ENCODE measurements at places on chromosomes 6 and 20.

GRCh38 chr6:110882824-110883554, 8.4 kb downstream of the AMD1 start:
- DNase-seq = no peak

- DNase-seq = no peak
Measured at GRCh38 chr6:90087106-90087833, 193.0 kb downstream of the GJA10 start.

GRCh38 chr20:45592574-45593189, 13.6 kb upstream of the WFDC8 start:
- DNase-seq = peak; percentile 56

- no peak for DNase-seq
Measured at GRCh38 chr20:45842169-45842812, 8.7 kb downstream of the SNX21 start.

GRCh38 chr20:48738399-48739304, 89.1 kb downstream of the PREX1 start:
- no peak for DNase-seq

DNA sequence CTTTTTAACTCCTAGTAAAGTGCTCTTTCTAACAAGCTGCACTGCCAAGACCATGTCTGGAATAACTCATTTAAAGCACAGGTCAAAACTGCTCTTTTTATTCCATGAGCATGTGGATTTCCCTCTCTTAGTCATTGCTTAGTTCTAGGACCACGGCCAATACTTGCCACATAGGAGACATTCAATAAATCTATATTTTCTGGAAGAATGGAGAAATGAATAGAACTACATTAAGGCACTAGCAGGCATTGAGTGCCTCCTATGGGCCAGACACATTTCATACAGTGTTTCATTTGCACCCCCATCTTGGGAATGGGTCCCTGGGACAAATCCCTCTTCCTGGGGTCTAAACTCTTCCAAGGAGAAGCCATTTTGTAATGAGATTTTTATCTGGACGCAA, 552.8 kb upstream of the CITED2 start:
- DNase-seq = no peak

- DNase-seq = no peak
Measured at GRCh38 chr6:17417817-17418216, 24.4 kb downstream of the CAP2 start.

DNA sequence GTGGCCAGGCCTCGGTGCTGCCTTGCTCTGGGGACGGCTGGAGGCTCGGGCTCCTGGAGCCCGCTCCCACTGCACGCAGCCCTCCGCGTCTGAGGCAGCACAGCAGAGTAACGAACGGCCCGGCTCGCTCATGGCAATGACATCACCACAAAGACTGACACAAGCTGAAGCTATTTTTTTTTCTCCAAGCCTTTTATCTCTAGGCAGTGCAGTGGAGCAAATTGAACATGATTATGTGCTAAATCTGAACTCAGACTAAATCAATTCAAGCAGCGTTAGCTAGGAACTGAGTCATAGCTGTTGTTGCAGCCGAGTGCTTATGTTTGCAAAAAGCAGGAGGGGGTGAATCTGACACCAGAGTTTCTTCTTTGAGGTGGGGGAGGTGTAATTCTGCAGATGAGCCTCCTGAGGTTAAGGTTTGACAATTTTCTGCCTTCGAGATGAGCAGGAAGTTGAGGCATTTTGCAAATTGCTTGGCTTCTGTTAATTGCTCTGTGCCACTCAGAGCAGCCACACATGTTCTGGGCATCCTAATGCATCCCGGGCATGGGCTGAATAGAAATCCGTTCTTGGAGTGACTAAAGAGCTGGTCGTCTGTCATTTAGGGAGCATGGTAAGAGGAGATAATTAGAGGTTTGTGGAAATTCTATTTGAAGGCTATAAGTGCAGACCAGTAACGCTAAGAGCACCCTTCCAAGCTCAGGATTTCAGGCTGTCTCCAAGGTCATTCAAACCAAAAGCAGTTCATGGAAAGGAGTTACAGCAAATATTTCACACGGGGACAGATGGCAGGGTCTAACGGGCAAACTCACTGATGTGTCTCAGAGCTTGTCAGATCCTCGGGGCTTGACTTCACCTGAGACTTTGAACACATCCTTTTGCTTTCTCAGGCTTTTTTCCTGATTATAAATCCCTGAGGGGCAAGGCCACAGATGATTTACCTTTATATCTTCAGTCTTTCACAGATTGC, 155.1 kb upstream of the ENPP5 start:
- peak; percentile 6 for DNase-seq

DNA sequence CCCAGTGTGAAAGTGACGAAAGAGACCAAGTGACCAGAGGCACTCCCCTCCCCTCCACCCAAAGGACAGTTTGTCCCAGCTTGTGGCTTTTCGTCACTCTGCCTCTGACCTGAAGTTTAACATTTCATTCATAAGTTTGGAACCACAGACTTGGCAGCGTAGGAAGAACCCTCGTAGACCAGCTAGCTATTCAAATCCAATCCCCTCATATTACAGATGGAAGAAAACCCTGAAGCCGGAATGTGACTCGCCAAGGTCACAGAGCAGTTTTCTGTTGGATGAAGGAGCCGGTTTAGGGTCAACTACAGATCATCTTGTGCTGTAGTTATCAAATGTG, 3.9 kb upstream of the SYS1 start:
- DNase-seq = no peak

DNA sequence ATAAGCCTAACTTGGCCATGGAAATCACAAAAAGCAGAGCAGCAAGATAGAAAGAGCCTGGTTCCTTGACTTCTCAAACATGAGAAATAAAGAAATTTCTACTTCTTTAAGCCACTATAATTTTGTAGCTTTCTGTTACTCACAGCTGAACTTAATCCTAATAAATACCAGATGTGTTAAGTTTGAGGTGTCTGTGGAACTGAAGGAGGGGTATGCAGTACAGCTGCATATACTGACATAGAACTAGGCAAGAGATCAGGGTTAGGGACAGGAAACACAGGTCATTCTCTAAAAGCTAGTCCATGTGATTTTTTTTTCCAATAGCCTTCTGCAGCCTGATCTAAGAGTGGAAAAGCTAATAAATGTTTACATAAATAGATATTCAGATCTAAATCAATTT, 123.9 kb downstream of the COL12A1 start:
- no peak for DNase-seq

DNA sequence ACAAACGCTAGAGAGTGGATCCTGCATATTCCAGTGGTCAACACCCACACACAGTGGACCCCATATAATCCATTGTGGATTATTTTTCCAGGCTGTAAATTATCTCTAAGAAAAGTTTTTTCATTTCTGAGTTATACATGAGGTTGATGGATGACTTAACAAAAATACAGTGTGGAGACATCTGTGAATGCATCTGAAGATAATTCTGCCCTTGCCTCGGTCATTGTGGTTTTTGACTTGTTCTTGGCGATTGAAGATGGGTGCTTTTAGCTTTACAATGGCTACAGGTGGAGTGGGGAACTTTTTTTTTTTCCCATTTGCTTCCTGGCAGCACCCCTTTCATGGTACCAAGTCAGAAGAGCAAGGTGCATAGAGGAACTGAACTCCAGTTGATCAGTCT, 242.7 kb downstream of the MYLK4 start:
- no peak for DNase-seq

DNA sequence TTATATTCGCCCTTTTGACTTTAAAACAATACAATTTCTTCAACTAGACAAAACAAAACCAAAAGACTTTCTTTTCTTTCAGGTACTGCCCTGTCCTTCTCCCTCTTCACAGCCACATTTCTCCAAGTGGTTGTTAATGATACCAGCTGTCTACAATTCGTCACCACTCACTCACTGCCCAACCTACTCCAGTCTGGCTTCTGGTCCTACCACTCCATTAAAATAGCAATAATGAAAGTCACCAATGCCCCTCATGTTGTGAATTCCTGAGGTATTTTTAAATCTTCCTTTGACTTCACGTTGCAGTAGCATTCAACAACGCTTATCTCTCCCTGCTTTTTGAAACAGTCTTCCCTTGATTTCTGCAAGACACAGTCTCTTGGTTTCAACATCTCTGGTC, 11.6 kb upstream of the MAN1A1 start:
- no peak for DNase-seq

- no peak for DNase-seq
Measured at GRCh38 chr20:50360218-50360672, 149.9 kb upstream of the PTPN1 start.

DNA sequence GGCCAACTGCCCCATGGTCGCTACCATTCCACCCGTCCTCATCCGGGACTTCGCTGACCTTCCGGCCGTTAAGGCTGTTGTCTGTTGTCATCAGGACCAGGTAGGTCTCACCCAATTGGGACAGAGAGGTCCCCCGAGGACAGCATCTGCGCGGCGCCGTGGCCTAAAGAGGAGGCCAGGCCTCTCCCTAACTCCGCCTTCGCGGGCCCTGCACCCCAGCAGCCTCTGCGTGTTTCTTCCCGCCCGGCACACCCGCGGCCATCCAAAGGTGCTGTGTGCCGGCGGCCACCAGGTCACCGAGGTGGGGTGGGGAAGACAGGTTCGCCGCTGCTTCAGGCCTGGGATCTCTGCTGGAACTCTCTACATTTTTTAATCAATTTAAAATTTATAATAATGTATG, 9.0 kb downstream of the OR2W1 start:
- no peak for DNase-seq

DNA sequence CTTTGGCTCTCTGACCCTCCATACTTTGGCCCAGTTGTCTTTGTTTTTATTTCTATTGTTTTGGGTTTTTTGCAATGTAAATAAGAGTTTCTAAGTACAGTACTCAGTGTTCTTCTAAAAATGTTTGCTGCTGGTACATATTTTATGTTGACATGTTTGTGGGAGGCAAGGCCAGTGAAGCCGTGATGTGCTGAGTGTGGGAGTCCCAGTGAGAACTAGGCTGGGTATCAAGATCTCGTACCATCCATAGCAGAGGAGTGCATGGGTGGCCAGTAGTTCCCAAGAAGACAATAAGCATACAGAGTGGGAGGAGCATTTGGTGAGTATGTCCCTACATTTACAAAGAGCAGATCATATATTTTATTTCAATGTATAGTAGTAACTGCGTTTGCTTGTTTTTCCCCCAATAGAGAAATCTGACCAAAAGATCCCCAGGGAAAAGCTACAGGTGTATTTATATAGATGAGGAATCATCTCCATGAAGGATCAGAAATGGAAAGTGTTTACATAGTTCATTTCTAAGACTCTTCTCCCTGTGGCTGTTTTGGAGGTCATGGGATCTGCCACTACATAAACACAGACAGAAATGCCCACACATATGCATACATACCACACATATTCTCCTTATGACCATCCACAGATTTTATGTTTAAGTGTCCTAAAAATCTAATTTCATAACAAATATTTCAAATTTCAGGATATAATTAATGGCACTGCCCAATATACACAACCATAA, 285.9 kb downstream of the ALDH8A1 start:
- no peak for DNase-seq

DNA sequence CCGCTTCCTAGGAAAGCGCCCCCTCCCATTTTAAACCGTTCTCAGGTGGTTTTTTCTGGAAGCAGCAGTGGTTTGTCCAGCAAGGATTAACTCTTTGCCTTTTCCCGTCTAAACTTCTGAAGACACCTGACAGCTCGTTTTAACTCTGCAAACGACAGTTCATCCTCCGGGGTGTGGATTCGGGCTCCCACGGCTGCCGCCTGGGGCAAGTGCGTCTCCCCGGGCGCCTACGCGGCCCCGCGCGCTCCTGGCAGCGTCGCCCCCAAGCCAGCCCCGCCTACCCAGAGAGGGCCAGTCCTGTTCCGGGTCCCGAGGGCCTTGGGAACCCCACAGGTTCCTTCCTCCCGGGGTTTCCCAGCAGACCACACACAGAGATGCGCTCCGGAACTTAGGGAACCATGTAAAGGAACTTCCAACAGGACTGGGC, 54.4 kb downstream of the PRR18 start:
- no peak for DNase-seq

GRCh38 chr6:32216285-32216684, 7.6 kb downstream of the NOTCH4 start:
- DNase-seq = no peak

GRCh38 chr20:51979226-51979625, 176.9 kb upstream of the SALL4 start:
- no peak for DNase-seq

DNA sequence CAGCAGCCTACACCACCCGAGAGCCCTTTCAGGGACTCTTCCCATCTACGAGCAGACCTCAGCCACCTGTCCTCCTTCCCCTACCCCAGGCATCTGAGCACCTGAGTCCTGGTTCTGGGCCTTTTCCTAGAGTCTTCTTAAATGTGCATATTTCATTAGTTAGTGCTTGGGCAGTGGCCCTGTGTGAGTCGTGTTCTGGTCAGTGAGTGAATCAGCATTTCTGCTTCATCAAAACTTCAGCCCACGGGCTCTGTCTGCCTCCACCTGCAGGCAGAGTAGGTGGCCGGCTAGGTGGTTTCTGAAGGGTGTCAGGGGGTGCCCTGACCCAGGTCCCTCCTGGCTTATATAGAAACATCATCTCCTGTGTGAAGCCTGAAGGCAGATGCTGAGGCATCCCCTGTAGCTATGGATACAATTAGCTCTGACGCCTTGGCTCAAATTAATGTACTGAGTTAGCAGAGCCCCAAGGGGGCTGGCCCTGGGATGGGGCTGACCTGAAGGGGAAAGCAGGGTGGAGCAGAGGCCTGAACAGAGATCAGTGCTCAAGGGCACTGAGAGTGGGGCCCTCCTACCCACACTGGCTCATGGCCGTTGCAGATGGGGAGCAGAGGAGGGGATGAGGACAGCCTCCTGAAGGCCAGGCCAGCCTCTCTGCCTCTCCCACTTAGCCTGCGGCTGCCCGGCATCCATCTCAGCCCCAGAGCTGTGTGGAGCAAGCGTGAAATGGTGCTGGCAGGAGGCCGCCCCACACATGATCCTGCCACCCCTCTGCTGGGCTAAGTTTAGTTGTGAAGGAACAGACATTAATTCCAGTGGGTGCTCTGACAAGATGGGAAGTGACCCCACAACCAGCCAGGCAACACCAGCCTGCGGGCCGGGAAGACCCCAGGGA, 13.6 kb downstream of the IP6K3 start:
- peak; percentile 17 for DNase-seq

DNA sequence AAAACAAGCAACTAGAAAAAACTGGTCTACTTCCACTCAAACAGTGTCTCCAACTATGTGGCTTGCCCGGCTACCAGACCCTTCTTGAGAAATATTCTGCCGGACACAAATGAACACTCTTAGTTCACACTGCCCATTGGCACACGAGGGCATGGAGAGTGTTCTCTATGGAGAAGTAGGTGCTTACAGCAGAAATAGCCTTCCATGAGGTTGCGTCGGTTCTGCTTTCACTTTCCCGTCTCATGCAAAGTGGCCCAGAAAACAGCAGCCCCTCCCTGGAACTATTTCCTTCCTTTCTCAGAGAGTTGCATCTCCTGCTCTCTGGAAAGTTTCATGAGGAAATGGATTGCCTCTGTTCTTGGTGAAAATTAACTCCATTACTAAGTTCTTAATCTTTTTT, 9.5 kb upstream of the HLA-DOA start:
- DNase-seq = no peak

Data from NCI-H2171 treated with DMSO at 0.1 percent for 48 hours (cell line).